ENCODE measurements at places on chromosomes 5 and 9. TPM values are rescaled to one million over a fixed set of nuclear protein-coding genes. Genes with fewer than 3 reads are reported as not detected.

DNA sequence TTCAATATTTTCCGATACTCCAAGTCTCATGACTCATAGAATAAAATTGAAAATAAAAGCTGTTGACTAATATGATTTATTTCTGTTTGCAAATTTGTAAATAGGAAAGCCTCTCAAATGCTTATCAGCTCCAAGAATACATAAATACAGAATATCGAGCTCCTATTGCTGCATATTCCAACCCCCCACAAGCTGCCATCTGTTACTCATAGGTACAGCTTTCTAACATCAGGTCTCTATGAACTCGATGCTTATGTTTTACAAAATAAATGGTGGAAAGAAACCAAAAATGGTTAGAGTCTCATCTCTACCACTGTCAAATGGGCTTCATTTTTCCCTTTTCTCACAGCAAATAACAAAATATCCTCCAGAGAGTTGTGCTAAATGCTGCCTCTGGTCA lies 631.6 kb upstream of the CDH18 start:
- no peaks in the 10 kb centered on the region for H3K36me3 ChIP-seq
- no peaks in the 10 kb centered on the region for H3K4me1 ChIP-seq
- DNase-seq = no peak
- H3K27me3 ChIP-seq = no peaks in the 10 kb centered on the region

PTGDS gene
- total RNA-seq = not detected

GRCh38 chr9:86983249-86983619 lies 35.9 kb upstream of the GAS1 start:
- no peaks in the 10 kb centered on the region for H3K4me1 ChIP-seq
- no peaks in the 10 kb centered on the region for H3K36me3 ChIP-seq
- H3K27me3 ChIP-seq = peaks cover 2% of the 10 kb centered on the region
- H3K4me3 ChIP-seq = no peak overlapping the region
- no peak overlapping the region for H3K27ac ChIP-seq

ROPN1L gene
- total RNA-seq = 0.20 TPM

PCDHB7 gene
- total RNA-seq = not detected

GRCh38 chr5:62001640-62002039 lies 304.4 kb upstream of the KIF2A start:
- H3K36me3 ChIP-seq = no peaks in the 10 kb centered on the region
- peaks cover 3% of the 10 kb centered on the region for H3K27me3 ChIP-seq
- no peak overlapping the region for H3K4me3 ChIP-seq
- no peak for DNase-seq
- H3K27ac ChIP-seq = no peak overlapping the region

DNA sequence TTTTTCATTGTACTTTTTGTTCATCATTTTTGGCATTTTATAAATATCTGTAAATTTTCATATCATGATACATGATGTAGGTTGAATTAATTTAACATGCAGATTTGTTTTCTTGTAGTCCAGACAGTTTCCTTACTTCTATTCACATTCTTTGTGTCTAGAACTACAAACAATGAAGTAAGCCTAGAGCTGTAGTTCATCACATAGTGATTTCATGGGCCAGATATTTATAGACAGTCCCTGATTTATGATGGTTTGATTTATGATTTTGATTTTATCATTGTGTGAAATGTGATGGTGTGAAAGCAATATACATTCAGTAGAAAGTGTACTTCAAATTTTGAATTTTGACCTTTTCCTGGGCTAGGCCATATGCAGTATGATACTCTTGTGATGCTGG lies 139.0 kb downstream of the ARHGEF28 start:
- DNase-seq = no peak
- H3K27me3 ChIP-seq = peaks cover 2% of the 10 kb centered on the region
- no peaks in the 10 kb centered on the region for H3K36me3 ChIP-seq
- no peak overlapping the region for H3K27ac ChIP-seq
- H3K4me1 ChIP-seq = no peaks in the 10 kb centered on the region
- H3K4me3 ChIP-seq = no peak overlapping the region

GRCh38 chr5:8060235-8060952 lies 191.4 kb downstream of the MTRR start:
- no peak overlapping the region for H3K4me3 ChIP-seq
- no peak overlapping the region for H3K27ac ChIP-seq
- no peaks in the 10 kb centered on the region for H3K36me3 ChIP-seq

ZNF367 gene
- total RNA-seq = 21.8 TPM

DNA sequence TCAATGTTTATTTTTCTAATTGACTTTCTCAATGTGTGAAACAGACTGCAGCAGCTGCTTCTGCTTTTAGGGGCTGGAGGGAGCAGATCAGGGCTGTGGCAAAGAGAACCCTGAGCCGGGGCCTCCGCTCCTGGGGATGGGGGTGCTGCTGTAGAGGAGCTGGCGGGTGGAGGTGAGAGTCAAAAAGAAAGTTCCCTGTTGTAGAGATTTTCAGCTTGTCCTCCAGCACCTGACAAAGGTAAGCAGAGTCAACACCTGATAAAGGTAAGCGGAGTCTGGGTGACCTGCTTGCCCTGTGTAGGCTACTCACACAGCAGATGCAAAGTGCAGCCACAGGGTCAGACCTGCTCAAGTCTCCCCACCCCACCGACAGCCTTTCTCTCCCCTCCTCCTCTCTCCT lies 252.4 kb upstream of the IRX1 start:
- no peaks in the 10 kb centered on the region for H3K4me1 ChIP-seq
- no peak for DNase-seq
- H3K27me3 ChIP-seq = no peaks in the 10 kb centered on the region
- H3K4me3 ChIP-seq = no peak overlapping the region

- peaks cover 4% of the 10 kb centered on the region for H3K27me3 ChIP-seq
- H3K27ac ChIP-seq = no peak overlapping the region
- H3K4me1 ChIP-seq = peaks cover 9% of the 10 kb centered on the region
- no peak overlapping the region for H3K4me3 ChIP-seq
- DNase-seq = no peak
- H3K36me3 ChIP-seq = no peaks in the 10 kb centered on the region
Observed at GRCh38 chr9:129209580-129209979, 31.5 kb upstream of the IER5L start.

- DNase-seq = no peak
- no peaks in the 10 kb centered on the region for H3K36me3 ChIP-seq
- H3K27ac ChIP-seq = no peak overlapping the region
Observed at GRCh38 chr5:34869256-34869655, 30.3 kb downstream of the TTC23L start.
